Activated naive CD4-positive, alpha-beta T cell (primary cell): ENCODE measurements at places on chromosomes 2 and 18.

DNA sequence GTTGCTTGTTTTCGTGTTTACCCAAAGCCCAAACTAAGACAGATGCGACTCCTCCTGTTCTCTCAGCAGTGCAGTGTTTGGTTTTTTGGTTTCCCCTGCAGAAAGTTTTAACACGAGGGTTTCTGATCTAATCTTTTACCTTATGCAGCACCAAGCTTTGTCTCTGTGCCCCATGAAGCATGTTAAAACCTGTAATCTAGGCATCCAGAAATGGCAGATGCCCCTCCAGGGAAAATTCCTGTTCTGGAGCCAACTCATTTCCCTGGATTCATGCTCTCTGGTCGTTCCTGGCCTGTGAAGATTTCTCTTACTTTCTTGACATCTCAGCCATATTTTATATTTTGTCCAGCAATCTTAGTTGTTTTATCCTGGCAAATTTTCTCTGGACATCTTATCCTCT lies 91.5 kb downstream of the LTBP1 start:
- DNase-seq = no peak

GRCh38 chr2:19349911-19350677 lies 8.3 kb downstream of the OSR1 start:
- DNase-seq = peak; percentile 35

DNA sequence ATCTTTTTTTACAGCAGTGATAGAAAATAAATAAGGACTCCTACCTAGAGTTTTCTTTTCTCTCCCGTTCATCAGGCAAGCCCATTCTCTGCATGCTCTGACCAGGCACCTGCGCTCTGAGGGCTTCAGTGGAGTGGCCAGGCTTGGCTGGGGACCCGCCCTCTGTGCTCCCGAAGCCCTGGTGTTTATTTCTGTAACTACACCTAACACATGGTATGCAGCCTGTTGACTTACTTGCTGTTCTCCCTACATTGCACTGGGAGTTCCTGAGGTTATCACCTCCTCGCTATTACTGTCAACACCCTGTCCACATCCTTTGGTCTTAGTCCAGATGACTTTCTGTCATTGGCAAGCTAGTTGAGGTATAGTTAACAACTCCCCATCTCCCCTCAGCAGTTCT lies 317.7 kb downstream of the LPIN1 start:
- DNase-seq = no peak

DNA sequence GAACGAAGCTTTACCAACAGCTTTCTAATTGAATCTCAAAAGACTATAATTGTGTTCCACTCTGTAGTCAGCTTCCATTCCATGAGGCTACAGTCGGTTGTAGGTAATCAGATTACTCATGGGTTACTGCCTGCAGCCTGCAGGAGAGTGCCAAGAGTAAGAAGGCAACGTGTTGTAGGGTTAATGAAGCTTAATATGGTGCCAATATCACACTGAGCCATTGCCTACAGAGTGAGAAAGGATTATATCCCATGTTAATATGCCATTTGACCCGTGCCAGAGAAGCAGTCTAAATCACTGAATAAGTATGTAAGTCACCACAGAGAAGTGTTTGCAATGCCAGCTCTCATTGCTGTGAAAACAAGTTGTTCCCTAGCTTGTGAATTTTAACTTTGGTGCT lies 734.5 kb upstream of the ACVR2A start:
- no peak for DNase-seq

- DNase-seq = no peak
Observed at GRCh38 chr2:9519250-9519649, 36.4 kb downstream of the ADAM17 start.

GRCh38 chr2:11292464-11293255 lies 51.8 kb downstream of the ROCK2 start:
- no peak for DNase-seq

DNA sequence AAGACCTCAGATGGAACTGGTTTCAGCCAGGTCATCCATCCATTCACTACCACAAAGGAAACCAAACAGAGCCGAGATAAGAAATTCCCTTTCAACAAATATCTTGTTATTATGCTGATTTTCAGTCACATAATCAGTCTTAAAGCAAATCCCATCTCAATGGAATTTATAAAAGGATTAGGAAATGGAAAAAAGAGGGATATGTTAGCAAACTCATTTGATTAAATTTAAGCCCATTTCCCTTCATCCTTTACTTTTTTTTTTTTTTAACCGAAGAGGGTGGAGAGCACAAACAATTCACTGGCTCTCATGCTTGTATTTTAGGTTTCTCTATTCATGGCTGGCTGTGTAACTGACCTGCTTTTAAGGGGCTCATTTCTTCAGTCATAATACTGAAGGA lies 109.0 kb upstream of the GATA6 start:
- DNase-seq = no peak

- no peak for DNase-seq
Observed at GRCh38 chr18:3345885-3346284, 84.0 kb downstream of the MYL12B start.

DNA sequence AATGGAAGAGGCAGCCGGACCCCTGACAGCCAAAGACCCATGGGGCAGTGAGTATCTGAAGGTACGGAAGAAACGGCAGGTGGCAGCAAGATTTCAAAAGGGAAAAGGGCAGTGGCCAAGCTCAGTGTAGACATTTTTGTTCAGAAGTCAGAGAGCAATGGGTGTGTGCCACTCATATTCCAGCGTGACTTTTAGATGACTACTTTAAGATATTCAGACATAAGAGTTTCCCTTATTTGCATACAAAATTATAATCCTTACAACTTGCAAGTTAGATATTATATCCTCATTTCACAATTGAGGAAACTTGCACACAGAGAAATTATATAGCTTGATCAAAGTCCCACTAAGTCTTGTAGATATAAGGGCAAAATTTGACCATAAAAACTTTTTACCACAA lies 60.7 kb upstream of the CYTIP start:
- DNase-seq = no peak

- DNase-seq = peak; percentile 32
Observed at GRCh38 chr18:36829362-36830157, 633 bp downstream of the KIAA1328 start.

- DNase-seq = no peak
Observed at GRCh38 chr2:174395969-174396630, 570 bp downstream of the SCRN3 start.

GRCh38 chr2:231655894-231656293 lies 52.4 kb upstream of the PTMA start:
- DNase-seq = no peak

DNA sequence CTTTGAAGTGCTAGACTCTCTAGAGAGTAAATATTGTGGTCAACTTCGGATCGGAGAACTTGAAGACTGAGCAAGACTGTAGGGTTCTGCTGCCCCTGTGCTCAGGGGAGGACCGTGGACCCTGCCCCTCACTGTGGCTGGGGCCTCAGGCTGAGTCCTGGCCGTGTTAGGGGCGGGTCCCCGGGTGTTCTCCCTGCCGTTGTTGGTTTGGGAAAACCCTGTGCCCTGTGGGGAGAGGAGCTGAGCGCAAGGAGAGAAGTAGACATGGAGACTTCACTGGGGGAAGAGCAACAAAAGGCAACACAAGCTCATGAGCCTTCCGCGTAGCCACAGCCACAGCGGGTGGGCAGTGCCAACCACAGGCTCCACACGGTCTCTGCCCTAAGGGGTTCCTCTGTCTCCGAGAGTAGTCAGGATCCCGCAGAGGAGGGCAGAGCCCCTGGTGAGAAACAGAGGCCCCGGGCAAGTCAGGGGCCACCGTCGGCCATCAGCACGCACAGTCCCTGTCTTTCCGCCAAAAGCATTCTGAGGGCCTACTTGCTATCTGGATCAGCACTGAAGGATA lies 53.1 kb downstream of the NTSR2 start:
- no peak for DNase-seq

- DNase-seq = no peak
Observed at GRCh38 chr2:112601754-112602153, 17.3 kb downstream of the CHCHD5 start.

GRCh38 chr2:127618551-127619202 lies 27.3 kb upstream of the GPR17 start:
- no peak for DNase-seq

DNA sequence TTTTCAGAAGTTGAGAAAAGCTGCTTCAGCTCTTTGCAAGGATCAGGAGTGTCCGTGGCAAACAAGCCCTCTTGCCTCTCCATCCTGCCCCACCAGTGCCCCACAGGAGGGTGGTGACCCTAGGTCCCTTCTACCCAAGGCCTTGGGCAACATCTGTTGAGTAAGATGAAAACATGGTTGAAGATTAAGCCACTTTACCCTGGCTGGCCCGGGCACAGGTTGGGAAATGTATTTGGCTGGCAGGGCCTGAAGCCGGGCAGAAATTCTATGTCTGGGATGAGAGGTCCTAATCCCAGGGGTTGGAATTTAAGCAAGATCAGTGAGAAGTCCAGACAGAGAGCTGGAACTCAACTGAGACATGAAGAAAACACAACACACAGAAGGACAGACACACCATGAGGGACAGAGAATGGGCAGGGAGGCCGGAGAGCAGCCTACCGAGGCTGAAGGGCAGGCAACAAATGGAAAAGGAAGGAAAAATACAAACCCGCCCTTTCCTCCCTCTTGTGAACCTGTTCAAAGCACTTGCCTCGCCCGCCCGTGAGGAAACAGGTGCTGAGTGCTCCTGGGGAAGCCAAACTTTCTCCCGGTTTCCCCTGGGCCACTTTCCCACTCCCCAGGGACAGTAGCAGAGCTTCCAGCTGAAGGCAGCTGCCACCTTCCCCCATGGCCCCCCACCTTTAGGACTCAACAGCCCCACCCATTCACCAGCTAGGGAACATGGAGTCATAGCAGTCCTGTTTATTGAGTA lies 86.1 kb downstream of the TNS1 start:
- DNase-seq = no peak

GRCh38 chr2:134718023-134718816 lies 580 bp downstream of the TMEM163 start:
- no peak for DNase-seq

GRCh38 chr2:57726294-57726693 lies 320.3 kb upstream of the VRK2 start:
- no peak for DNase-seq

DNA sequence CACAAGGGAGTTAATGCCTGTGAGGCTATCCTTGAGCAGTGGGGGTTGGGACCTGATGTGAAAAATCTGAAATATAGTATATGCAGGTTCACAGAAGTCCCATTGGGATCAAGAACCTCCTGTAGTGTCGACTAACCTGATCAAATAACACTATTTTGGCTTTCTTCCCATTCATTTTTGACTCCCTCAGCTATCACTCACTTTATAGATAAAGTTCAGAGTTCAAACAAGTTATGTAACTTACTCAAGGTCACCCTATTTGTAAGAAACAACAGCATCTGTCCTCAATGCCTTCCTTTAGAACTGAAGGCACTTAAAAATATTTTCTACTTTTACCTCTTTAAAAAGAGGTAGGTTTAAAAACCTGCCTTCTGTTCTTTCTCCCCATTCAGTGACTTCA lies 341.6 kb downstream of the DPP10 start:
- DNase-seq = no peak
